ENCODE measurements at places on chromosomes 16 and 17.

DNA sequence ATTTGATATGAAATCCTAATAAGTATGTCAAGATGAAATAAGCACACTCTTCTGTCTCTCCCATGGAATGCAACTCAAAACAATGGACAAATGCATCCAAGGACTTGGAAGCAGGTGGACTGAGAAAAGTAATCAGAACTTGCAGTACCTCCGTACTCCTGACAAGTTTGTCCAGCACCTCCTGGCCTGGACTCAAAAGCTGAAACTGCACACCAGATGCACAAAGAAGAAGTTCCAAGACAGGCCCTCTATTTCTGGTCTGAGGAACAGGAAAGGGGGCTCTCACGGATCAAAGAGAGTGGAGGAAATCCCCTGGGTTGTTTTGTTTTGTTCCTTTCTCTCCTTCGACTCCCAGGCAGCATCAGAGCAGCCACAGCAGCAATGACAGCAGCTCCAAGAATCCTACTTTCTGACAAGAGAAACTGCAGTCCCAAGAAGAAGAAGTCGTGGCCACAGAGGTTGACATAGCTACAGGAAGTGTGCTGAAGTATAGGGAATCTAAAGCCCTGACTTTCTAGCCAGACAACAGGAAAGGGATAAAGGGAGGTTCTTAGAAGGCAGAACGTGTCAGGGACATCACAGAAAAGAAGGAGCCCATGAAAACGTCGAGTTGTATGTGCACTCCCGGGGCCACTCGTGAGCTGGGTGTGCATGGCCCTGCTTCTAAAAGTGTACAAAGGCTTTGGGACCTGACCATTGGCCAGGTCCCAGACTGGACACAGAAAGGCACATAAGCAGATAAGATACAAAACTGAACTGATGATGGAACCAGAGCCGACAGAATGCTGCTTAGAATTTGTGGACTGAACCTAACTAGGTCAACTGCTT lies 29.3 kb downstream of the AKAP10 start:
- no peak for DNase-seq

DNA sequence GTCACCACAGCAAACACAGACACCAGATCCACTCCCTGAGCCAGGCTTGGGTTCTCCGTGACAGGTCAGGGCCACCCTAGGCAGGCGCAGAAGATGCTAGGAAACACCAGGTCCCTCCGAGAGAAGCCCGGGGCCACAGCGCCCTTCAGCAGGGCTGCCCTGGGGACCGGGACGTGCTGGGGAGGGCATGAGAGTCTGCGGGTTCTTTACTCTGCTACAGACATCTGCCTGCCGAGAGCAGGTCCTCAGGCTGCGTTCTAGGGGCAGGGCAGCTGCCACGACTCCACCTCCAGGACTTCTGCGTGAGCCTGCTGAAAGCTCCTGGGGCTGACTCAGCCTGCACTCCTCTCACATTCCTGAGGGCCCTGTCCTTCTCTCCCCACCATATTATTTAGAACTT lies 11.4 kb downstream of the MYLK3 start:
- DNase-seq = no peak

GRCh38 chr16:24863582-24864437 lies 18.0 kb downstream of the SLC5A11 start:
- DNase-seq = no peak

DNA sequence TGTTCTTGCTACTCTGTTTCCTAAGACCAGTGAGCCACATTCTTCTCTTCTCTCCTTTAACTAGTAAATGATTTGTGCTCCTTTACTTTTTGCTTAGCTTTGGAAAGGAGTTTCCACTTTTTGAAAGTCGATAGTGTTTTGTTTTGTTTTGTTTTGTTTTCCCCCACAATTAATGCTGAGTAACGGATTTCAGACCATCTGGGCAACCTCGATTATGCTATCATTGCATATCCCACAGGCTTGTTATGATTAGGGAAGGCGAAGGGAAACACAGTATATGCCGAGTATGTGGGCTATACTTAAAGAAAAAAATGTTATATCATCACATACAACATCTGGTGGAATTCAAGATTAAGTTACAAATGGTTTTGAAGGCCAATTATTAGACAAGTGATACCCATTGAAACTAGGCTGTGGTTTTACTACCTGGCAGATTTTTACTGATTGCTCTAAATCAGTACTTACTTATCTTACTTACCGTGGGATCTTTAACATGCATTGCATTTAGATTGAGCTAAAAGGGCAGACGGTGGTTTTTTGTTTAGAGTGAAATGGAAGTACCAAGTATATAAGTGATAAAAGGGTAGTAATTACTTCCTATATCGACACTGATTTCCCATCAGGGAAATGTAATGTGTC lies 361.3 kb upstream of the SOX9 start:
- no peak for DNase-seq

- no peak for DNase-seq
Measured at GRCh38 chr17:82566129-82566960, 46.8 kb downstream of the FOXK2 start.

DNA sequence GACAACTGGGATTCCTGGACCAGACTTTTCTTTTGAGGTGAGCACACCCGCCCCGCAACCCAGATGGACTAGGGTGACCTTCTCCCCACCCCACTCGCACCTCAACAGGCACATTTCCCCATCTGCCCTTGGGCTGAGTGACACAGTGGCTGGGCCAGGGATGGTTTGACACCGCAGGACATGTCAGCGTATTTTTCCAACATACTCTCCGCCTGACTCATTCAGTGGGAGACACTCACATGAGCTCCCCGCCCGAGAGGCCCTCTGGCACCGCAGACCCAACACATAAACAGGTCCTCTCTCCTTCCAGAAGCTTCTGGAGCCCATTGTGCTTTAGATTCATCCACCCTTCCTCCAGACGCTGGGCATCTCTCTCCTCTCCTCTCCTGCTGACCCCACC lies 69.4 kb downstream of the ZDHHC7 start:
- no peak for DNase-seq

DNA sequence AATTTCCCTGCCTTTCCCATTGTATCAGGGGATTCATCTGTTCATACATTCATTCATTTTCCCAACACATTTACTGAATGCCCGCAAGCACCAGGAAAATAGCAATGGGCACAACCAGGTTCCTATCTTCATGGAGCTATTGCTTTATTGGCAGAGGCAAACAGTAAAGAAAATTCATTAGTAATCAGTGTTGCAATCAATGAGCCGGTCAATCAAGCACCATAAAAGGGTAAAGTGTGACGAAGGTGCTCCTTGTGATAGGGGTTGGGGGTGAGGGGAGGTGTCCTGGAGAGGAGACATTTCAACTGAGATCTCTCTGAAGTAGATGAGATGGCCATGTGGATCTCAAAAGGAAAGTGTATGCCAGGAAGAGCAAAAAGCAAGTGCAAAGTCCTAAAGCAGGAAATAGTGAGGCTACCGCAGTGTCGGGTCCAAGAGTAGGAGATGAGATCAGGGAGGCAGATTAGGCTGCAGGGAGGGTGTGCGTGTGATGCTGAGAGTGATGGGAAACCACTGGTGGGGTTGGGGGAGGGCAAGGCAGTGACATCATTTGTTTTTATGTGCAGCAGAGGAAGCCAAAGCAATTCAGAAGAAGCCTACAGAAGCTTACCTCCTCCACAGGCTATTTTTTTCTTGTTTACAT lies 28.4 kb downstream of the CDH13 start:
- no peak for DNase-seq

- DNase-seq = no peak
Measured at GRCh38 chr16:86635176-86635876, 57.0 kb downstream of the FOXL1 start.

- DNase-seq = no peak
Measured at GRCh38 chr16:11049396-11050059, 105.2 kb downstream of the CLEC16A start.

GRCh38 chr17:42857389-42857788 lies 6.4 kb downstream of the AOC3 start:
- no peak for DNase-seq

DNA sequence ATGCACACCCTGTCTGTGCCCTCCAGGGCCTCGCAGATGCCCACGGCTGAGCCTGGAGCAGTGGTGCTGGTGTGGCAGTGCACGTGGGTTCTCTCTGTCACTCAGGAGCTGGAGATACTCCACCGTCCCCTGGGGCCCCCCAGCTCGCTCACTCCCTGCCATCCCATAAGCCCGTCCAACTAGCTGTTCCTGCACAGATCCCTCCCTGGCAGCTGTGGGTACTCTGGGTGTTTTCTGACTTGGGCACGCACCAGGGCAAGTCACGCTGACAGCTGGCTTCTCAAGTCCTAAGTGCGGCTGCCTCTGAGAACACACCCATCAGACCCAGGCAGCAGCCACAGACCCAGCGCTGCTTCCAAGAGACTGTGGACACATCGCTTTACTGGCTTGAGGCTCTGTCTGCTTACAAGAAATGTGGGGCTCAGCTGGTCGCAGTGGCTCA lies 25.4 kb upstream of the ITGB4 start:
- DNase-seq = no peak

DNA sequence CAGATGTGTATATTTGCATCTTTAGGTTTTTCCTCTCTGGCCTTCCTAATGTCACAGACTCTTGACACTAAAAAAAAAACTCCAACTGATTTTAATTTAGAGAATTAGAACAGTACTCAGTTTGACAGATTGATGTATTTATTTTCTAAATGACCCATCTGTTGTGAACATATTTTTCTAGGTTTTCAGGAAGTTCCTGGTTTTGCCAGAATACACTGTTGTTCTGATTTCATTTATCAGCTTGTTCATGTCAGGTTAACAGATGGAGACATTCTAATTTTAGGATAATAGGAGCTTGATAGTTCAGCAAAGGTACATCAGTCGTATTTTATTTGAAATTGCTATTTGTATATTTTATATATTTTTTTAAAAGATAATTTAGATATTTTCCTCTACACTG lies 133.4 kb downstream of the TANC2 start:
- DNase-seq = no peak

DNA sequence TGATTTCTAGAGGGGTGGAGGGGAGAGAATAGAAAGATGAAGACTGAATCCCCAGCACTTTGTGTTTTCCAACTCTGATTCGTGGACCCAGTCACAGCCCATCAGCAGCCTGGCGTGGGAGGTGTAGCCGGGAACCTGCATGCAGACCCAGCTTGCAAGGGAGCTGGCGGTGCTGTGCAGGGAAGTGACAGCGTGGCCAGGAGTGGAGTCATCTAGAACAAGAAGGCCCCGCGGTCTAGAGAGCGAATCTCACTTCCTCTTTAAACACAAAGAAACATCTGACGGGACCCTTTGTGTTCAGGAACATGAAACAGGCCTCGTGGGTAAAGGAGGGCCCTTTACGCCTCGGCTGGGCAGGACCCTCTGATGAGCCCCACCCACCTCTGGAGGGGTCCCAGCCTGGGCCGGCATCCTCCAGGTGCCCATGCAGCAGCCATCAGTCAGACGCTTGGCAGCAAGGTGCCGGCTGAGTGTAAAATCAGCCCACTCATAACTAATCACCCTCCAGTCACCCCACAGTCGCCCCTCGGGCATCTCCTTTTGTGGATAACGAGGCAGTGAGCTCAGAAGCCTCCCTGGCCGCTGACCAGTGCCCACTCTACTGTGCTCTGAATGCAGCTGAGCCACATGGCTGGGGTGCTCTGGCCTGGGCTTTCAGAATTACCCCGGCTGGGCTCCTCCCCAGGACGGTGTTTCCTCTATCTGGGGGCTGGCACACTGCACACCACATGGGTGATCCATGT lies 4.4 kb downstream of the SNAI3 start:
- peak; percentile 93 for DNase-seq

GRCh38 chr17:28755486-28755885 lies 11.7 kb downstream of the TRAF4 start:
- no peak for DNase-seq

- no peak for DNase-seq
Measured at GRCh38 chr17:17107281-17107680, 65.0 kb downstream of the MPRIP start.

DNA sequence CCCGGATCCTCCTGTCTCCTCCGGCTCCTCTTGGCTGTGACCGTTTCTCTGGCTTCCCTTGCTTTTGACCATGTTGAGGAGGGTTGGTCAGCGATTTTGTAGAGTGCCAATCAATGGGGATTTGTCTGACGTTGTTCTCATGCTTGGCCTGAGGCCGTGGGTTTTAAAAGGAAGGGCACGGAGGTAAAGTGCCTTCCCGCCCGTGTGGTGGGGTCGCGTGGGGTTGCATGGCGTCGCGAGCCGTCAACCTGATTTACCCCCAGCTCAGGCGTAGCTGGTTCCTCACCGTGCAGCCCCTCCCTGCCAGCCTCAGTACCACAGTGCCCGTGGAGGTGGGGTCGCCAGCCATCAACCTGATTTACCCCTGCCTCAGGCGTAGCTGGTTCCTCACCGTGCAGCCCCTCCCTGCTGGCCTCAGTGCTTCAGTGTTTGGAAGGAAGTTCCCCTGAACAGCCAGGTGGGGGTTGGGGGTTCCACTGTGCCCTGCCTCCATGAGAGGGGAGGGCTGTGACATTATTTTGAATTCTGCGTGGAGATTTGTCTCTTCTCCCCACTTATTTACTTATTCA lies 5.0 kb downstream of the TPSAB1 start:
- DNase-seq = no peak

- DNase-seq = no peak
Measured at GRCh38 chr16:3131755-3132377, 3.0 kb upstream of the ZNF213 start.

DNA sequence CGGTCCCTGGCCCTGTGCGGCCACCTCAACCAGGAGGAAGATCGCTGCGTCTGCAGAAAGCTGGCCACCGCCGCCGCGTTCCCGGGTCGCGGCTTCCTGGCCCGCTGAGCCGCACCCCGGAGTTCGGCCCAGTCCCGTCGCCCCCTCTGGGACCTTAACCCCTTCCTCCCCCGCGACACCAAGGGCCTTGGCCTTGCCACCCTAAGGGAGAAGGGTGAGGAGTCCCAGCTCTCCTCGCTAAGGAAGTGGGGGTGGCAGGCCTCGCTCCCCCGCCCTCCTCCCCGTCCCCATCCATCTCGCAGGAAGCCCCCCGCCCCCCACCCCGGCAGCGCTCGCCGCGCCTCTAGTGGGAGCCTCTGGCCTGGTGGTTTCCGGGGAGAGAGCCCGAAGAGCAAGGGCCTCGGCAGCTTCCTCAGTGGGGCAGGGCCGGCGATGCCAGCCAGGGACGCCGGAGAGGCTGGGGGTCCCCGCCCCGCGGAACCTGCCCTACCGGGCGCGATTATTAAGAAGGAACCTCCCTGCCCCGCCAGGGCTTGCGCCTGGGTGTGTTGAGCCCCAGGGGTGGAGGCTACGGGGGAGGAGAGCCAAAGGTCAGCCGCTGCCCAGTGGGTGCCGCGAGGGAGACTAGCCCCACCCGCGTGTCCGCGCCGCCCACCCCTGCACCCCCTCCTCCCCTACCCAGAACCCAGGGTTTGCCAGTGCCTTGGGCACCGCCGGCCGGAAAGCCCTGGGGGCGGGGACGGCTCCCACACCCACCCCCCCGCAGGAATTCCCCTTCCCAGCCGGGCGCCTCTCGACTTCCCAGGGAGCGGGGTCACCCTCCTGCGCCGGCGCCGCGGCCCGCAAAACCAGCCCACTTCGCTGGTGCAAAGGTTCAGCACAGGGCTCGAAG lies 6.8 kb downstream of the CBX4 start:
- no peak for DNase-seq

Data from GM13977 (cell line).